Prostate gland (tissue), 2 donors: ENCODE measurements at places on chromosomes 16 and 17. TPM values are rescaled to one million over a fixed set of nuclear protein-coding genes. Genes with fewer than 3 reads are reported as not detected.

GRCh38 chr17:43671031-43671692, 9.4 kb upstream of the MEOX1 start:
- peak; percentile 13 for DNase-seq

GRCh38 chr17:57170866-57171265, 85.5 kb upstream of the MSI2 start:
- no peak for DNase-seq

GRCh38 chr17:35766903-35767510, 6.3 kb downstream of the C17orf50 start:
- peak; percentile 28 for DNase-seq

GRCh38 chr17:75129576-75129975, 2.0 kb downstream of the NT5C start:
- no peak for DNase-seq

DNA sequence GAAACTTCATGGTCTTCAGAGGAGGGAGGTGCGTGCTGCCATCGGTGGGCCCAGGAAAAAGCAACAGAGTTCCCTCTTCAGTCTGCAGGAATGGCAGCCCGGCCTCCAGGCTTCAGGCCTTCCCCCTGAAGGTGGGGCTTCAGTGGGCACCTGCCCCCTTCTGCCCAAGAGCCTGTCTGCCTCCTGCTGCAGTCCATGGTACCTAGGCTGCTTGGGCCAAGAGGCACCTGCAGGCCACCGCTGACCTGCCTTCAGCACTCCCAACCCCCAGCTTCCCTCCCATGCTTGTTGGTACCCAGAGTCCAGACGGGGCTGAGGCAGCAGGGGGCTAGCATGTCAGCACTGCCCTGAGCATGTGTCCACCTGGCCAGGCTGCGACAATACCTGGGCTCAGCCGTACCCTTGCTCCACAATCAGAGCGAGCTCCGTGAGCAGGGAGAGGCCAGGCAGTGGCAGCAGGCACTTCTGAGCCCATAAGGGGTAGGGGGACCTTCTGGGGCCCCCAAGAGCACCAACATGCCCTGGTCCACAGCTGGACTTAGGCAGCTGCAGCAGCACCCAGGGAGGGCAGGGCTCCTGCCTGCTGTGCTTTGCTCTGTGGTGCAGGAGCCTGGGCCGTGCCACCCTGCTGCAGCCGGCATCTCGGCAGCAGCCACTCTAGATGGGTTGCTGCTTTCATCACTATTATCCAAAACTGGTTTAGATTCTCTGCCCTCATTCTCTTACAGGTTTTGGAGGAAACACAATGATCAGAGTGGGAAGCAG, 77.2 kb upstream of the AKTIP start:
- DNase-seq: no peak

DNA sequence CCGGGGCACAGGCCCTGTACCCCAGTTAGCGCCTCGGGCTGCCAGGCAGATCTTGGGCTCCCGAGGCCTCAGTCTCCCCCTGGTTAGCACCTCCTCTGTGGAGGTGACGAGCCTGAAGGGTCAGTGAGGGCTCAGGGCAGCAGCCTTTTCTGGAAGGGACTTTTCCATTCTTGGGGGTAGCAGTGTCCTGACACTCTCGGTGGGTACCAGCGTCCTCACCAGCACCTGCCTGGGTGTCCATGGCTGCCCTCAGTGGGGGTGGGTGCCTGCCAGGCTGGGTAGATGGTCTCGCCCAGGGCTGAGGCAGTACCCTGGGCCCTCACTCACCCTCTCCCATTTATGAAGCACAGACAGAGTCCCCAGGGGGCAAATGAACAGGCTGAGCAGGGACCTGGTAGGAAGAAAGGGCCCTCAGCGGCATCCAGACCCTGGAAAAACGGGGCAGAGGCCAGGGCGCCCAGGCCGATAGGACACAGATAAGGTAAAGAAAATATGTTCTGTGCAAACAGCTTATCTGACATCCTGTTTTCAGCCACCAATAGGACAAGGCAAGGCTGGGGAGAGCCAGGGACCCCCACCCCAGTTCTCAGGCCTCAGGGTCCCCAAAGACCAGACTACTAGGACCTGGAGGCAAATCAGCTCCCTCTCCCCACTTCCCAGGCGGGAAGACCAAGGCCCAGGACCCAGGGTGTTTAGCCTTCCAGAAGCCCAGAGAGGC, 50.9 kb downstream of the ZFPM1 start:
- no peak for DNase-seq

DNA sequence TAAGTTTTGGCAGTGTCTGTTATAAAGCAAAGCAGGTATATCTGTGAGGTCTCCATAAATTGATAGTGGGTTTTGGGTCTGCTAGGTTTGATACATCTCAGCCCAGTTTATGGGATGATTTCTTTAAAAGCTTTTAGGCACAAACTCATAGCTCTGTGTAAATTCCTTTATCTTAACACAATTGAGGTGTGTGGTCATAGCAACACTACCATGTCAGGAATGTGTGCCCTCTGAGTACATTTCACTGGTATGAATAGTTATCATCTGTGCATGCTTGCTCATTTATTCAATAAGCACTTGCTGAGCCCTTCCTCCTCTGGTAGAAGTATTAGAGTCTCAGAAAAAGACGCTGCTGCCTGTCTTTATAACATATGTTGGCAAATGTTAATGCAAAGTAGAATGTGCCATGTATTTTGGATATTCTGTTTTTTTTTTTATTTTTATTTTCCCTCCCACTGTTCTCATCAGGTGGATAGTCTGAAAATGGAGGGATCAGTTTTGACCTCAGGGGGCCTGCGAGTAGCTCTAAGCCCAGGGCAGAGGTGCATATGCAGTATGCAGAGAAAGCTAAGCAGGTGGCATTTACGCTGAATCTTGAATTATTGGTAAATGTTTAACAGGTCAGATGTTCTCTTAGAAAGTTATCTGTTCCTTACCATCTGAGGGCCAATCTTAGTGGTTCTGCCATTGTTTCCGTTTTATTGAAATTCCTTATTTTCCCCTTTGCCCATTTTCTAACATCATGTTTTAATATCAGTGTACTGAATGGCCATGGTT, 90.7 kb downstream of the WNT3 start:
- DNase-seq: no peak

DNA sequence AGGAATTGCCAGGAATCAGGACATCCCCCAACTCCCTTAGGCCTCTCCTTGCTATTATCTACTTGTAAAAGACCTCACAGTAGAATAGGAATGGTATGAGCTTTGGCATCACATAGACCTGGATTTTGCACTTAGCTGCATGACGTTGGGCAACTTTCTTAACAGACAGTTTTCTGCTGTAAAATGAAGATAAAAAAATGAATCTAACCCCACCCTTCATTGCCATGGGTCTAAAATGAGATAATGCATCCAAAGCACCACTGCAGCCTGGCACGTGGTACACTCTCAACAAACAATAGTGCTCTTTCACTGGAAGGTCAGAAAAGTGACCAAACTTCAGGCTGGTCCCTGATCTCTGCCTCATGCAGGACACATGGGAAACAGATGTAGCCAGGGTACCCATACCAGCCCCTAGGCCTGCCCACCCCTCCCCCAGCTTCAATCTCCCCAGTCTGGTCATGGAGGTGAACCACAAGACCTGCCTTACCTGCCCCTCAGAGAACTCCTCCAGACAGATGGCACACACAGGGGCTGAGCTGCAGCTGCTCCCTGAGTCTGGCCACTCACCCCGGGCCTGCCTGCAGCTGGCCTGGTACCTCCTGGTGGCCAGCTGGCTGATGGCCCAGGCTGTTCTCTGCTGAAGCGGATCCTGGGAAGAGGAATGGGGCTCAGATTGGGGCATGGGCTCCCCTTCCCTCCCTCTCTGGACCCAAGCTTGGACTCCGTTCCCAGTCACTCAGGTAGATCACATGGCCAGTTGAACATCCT, 8.5 kb upstream of the SUPT4H1 start:
- no peak for DNase-seq

- DNase-seq: no peak
Observed at GRCh38 chr16:12157517-12158093, 181.1 kb downstream of the SNX29 start.

GRCh38 chr17:29042679-29043538, at the start of gene PIPOX:
Gene PIPOX (plus strand): TSS chr17:29043141. CDS start chr17:29043226, 85 bp downstream.
- DNase-seq: no peak

DNA sequence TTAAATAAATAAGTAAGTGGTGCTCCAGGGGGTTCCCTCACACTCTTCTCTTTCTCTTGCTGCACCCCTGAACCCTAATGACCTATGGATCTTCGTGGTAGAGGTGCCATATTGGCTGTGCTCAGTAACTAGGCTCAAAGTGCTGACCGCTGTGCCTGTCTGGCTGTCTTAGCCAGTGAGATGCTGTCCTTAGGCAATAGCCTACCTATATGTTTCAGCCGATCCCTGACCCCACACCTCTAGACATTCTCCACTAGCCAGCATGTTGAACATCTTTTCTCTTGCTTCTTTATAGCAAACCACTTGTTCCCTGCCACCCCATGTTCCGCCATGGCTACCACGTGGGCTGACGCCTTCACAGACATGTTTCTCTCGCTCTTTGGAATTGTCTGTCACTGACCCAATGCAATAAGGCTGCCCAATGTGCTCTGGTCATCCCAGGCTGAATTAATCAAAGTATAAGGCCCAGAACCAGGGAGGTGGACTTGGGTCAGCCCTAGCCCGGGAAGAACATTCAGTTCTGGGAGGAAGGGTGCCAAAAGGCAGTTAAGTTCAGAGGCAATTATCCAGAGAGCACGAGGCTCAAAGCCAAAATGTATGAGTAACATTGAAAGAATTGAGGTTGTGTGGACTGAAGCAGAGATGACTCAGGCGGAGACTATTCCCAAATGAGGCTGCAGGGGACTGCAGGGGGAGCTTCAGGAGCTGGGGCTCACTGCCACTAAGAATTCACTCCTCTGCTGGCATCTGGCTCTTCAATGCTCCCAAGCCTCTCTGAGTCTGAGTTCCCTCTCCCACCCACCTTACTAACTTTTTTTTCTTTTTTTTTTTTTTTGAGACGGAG, 28.7 kb upstream of the TNRC6A start:
- peak; percentile 77 for DNase-seq

GRCh38 chr17:49252148-49252695, 21.6 kb upstream of the PHOSPHO1 start:
- DNase-seq: no peak

DNA sequence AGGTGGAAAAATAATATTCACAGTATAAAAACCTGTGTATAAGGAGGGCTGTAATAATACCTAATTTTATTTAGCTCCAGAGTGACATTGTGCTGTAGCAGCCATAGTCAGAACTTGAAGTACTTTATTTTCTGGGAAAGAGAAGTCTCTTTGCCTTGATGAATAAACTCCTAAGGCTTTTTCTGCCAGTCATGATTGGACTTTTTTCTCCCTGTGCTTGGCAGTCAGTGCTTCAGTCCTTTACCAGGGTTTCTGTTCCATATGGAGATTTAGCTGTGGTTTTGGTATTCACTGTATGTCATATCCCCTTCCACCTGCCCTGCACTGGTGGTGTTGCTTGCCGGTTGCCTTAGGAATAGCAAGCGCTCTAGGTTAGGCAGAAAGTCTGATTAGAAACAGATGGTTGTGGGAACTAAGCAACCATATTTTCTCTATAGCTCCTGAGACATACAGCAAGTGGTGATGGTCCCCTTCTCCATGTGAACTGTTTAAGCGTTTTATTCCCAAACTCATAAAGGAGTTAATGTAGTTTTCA, 24.7 kb downstream of the DDX42 start:
- no peak for DNase-seq

GRCh38 chr16:46911038-46911437, 26.9 kb downstream of the GPT2 start:
- no peak for DNase-seq

- no peak for DNase-seq
Observed at GRCh38 chr17:20924306-20924705, 118.5 kb downstream of the USP22 start.

DNA sequence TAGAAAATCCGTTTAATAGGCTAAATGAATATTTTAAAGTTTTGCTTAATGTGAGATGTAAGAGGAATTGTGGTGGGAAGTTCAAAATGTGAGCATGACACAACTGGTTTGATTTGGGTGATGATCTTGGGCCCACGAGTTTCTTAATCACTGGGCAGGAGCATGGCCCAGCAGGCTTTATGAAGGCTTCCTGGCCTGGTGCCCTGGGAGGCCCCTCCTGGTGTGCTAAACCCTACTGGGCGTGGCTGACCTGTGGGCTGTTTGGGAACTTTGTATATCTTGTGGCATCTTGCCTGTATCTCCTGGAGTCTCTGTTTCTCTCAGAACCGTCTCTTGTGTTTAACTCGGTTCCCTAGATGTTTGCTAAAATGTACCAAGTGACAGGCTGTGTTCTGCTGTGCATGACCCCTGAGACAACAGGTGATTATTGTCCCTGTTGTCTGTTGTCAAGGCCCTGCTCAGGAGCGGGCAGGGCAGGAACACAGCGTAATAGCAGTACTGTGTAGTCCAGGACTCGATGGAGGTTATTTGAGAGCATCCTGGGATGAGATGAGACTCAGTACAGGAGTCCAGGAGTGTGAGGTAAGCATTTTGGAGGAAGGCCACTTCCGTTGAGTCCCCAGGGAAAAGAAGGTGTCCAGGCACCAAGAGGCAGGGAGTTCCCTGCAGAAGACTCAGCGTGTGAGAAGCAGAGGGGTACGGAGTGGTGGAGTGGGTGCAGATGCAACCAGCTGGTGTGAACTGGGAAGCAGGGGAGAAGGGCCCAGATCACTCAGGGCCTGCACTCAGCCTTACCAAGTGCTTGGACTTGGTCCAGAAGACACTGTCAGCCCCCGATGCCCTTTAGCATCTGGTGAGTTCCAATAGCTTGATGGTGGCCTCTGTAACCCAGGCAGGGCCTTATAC, 48.5 kb downstream of the B9D1 start:
- no peak for DNase-seq

Gene FBXL16
- total RNA-seq: 9.1 TPM

Gene EXOC3L1
- 1.1 TPM for total RNA-seq

Gene AOC3
- 57.7 TPM for total RNA-seq

Gene TNK1
- 9.9 TPM for total RNA-seq

Gene PDE6G
- not detected for total RNA-seq

Gene KRTAP4-9
- not detected for total RNA-seq

Gene ITGB3
- 12.4 TPM for total RNA-seq

Gene OR3A2
- total RNA-seq: 7.9 TPM

Gene SLC6A2
- 0.32 TPM for total RNA-seq
